Ammon's horn (tissue), 1 donor: ENCODE measurements at places on chromosomes 16 and 17.
A peak's percentile ranks its signal among the peaks of the same experiment; 100 is the strongest.

- DNase-seq: no peak
Measured at GRCh38 chr16:67327743-67328142, 1.1 kb downstream of the LRRC36 start.

GRCh38 chr17:76645481-76645880, 1.9 kb upstream of the ST6GALNAC1 start:
- no peak for DNase-seq

GRCh38 chr16:23496821-23497542, 13.3 kb downstream of the GGA2 start:
- DNase-seq: no peak

GRCh38 chr17:74646231-74646630, 22.7 kb upstream of the CD300E start:
- DNase-seq: no peak

GRCh38 chr17:21380659-21381058, 4.5 kb downstream of the KCNJ12 start:
- DNase-seq: no peak

- peak; percentile 96 for DNase-seq
Measured at GRCh38 chr16:65070831-65071432, 50.9 kb downstream of the CDH11 start.

DNA sequence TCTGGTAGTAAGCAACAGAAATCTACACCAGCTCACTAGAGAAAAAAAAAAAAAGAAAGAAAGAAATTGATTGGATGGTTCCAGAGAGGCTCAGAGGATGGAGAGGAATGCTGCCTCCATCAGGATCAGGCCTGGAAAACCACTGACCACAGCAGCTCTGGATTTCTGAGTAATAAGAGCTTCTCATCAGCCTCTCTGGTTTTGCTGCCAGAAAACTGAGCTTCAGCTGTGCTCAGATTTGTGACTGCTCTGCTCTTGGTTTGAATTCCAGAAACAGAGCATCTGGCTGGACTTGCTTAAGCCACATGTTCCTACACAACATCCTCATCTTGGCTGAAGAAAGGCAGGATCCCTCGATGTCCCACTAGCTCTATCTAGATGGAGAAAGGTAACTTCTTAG, 25.9 kb downstream of the IRX6 start:
- DNase-seq: no peak

DNA sequence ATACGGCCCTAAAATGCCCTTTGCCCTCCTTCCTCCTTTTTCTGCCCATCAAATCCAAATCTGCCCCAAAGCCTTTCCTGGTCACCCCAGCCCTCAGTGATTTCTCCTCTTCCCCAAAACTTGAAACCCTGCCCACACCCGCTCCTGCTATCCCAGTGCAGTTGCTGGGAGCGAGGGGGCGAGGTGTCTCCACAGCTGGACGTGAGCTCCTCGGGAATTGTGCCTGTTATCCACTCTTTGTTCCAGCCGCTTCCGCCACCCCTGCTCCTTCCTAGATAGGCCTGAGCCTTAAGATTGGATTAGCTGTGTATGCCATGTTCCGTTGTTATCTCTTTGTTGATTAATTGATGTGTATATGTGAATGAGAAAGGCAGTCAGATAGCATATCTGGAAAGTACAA, 2.6 kb upstream of the KRT35 start:
- no peak for DNase-seq

GRCh38 chr16:12191102-12191501, 214.6 kb downstream of the SNX29 start:
- DNase-seq: no peak

- peak; percentile 93 for DNase-seq
Measured at GRCh38 chr17:29582772-29583171, 6.7 kb downstream of the GIT1 start.

DNA sequence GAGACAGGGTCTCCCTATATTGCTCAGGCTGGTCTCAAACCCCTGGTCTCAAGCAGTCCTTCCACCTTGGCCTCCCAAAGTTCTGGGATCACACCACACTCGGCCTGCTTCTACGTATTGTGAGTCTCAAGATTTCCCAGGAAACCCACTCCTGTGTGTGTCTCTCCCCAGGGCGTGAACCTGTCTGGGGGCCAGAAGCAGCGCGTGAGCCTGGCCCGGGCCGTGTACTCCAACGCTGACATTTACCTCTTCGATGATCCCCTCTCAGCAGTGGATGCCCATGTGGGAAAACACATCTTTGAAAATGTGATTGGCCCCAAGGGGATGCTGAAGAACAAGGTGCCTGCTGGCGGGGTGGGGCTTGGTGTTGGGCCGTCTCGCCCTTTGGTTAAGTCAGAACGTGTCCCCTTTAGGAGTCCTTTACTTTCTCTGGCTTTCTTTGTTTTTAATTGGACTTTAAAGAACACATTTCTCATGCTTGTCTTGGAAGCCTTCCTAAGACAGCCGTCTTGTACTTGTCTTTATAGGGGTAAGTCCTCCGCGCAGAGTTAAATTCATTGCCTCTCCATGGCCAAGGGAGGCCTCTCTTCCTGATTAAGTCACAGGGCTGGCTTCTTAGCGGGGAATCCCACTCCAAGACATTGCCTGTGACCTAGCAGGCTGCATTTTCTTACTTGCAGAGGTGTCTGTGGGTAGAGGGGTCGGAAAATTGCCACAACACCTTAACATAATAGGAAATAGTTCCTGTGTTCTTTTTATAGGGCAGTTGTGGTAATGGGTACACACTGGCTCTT, 136.4 kb downstream of the ABCC6 start:
- no peak for DNase-seq

- no peak for DNase-seq
Measured at GRCh38 chr16:29836623-29837022, 16.4 kb downstream of the MVP start.

DNA sequence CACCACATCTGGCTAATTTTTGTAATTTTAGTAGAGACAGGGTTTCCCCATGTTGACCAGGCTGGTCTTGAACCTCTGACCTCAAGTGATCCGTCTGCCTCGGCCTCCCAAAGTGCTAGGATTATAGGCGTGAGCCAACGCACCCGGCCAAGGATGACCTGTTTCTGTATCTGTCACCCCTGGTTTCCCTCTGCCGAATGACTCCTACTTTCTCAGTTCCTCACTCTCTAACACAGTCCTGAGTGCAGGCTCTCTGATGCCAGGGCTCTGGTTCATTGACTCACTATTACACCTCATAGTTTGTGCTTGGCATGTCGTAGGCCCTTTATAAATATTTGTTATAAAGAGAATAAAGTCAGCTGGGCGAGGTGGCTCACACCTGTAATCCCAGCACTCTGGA, 10.7 kb upstream of the PRPF8 start:
- no peak for DNase-seq

GRCh38 chr16:85503679-85504231, 109.4 kb upstream of the GSE1 start:
- no peak for DNase-seq

DNA sequence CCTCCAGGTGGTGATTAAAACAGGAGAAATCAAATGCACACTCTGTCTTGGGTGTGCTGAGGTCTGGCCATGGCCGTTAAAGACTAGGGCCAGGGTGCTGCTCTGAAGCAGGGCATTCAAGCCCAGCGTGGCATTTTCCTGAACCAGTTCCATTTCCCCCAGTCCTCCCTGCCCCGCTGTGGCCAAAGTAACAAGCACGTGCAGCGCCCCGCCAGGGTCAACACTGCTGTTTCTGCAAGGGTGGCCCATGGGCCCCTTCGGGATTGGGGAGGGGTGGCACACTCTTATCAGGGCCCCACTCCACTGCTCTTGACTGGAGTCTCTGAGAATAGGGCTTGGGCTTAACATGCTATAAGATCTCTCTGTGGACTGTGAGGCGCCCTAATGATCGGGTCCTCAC, 72.9 kb downstream of the IL21R start:
- DNase-seq: no peak

DNA sequence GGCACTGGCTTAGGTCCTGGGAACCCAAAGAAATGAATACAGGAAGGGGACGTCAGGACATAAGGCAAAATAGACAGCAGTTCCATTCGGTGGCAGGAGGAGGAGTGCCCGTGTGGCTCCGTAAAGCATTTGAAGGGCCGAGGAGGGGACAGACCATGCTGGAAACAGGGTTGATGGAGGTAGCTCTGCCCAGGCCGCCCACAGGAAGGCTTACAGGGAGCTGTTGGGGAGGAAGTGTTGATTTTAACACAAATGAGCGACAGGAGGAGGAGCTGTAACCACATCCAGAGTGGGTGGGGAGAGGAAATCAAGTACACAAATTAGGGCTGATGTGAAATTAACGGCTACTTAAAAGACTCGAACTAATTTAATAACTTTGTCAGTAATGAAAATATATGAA, 54.6 kb downstream of the RBFOX3 start:
- no peak for DNase-seq

DNA sequence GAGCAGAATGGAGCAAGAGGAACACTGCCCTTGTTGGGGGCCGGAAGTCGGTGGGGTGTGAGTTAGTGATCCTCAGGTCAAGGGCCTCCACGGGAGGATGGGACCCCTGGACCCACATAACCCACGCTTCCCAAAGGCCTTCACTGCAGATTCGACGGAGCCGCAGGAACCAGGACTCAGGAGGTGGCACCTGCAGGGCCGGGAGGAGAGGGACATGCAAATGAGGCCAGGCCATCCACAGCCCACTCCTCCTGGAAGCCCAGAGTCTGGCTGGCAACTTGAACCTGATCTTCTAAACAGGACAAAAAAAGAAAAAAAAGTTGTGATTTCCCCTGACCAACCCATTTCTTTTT, 299.9 kb downstream of the SOX9 start:
- no peak for DNase-seq

GRCh38 chr16:1533443-1533951, at the start of gene TMEM204:
TSS of gene TMEM204 (plus strand) at chr16:1533666. CDS start at chr16:1534276, 610 bp downstream.
- no peak for DNase-seq

DNA sequence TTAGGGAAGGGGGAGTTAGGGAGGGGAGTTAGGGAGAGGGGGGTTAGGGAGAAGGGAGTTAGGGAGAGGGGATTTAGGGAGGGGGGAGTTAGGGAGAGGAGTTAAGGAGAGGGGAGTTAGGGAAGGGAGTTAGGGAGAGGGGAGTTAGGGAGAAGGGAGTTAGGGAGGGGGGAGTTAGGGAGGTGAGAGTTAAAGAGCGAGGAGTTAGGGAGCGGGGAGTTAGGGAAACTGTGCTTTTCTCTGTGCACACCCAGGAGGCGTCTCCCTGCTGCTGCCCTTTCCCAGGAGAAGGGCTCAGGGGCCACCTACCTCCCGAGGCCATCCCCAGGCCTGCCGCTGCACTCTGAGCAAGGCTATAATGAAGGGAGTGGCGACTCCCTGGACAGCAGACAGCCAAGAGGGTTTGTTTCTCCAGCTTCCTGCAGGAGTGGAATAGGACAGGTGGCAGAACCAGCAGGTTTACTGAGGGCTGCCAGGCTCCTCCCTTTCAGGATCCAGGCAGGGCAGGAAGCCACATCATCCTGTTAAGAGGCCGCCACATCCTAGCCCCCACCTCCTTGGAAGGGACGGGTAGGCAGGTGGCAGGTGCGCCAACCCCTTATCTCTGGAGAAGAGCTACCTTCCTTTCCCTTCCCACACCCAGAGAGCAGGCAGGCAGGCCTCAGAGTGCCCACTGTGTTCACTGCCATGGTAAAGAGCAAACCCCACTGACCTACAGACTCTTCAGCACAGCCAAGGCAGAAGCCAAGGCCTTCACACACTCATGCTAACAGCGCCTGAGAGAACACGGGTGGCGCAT, 4.3 kb downstream of the CANT1 start:
- DNase-seq: no peak

DNA sequence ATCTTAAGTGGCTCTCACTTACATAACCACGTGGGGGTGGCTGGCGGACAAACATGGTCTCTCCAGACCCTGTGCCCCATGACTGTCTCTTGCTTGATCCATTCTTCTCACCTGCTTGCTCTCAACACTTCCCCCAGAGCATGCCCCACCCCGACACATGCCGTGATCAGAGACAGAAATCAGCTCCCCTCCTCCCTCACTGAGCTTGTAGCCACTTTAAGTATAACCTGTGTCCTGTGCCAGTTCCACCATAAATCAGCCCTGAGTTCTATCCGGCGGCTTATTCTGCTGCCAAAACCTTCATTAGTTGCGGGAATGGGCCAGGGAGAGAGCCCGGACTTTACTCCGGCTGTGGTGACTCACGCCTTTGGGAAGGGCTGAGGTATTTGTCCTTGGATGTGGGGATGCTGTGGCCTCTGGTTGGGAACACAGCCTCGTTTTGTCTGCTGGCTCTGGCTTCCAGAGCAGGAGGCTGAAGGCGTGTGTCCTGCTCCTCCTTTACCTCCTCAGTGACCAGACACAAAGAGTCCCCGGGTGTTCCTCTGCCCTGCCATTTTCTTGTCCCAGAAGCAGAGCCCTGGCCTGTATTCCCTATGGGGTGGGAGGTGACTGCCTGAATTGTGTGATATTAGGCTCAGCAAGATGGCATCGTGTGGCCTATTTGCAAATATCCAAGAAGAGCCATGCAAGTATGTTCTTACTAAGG, 21.1 kb downstream of the ANKRD40 start:
- DNase-seq: no peak

- peak; percentile 19 for DNase-seq
Measured at GRCh38 chr17:65783845-65784334, 222.4 kb upstream of the AXIN2 start.

- DNase-seq: no peak
Measured at GRCh38 chr17:42676424-42677011, at the start of gene PLEKHH3. TSS of gene PLEKHH3 (minus strand) at chr17:42676994. CDS start at chr17:42676563, 431 bp downstream.

DNA sequence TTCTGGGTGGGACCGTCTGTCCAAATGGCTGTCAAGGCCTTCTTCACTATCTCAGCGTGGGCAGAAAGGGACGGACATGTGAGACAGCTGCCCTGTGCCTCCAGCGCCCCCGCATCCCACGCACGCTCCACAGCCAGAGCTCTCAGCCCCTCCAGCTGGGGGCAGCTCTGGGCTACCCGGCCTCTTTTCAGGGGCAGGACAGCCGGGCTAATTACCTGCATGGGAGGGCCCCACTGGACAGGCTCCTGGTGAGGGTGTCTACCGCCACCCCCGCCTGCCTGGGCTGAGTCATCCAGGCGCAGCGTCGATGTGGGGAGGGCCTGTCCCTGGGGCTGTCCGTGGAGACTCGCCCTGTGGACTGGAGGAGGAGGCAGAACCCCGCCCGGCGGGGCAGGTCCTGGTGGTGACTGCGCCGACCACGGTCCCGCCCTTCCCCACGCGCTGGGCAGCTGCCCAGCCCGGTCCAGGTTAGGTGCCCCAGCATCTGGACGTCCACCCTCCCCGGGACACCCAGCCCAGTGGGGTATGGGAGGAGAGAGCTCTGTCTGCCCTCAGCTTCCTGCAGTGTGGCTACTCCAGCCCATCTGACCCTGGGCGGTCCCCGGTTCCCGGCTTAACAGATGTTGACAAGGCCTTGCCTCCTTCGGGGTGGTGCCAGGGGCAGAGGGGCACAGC, 5.9 kb upstream of the METRNL start:
- DNase-seq: no peak
